ENCODE measurements at places on chromosomes 12 and 14. TPM values are rescaled to one million over a fixed set of nuclear protein-coding genes. Genes with fewer than 3 reads are reported as not detected.

The NRIP2 gene
- 7.8 TPM for total RNA-seq

The NAV3 gene
- total RNA-seq = 40.3 TPM

DNA sequence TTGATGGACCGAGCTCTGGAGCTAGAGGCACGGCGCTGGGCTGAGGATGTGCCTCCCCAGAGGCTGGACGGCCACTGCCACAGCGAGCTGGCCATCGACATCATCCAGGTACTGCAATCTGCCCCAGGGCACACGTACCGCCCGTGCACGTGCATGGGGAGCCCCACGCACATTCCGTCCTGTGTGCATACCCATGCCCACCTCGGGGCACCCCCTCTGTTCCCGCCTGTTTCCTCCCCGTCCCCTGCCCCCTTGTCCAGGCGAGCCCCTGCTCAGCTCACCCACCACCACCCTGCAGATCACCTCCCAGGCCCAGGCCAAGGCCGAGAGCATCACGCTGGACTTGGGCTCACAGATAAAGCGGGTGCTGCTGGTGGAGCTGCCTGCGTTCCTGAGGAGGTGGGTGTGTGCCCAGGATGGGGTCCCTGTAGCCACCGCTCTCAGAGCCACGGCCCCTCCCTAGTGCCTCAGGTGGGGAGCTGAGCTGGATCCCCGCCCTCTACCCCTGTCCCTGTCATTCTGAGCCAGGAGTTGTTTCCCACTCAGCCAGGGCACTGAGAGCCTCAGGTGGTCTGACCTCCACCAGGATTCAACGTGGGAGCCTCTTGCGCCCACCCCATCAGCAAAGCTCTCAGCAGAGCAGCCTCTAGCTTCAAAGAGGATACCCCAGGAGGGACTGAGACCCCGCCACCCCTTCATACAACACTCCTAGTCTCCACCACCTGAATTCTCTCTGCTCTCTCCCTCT, 6.9 kb downstream of the TNFAIP2 start:
- DNase-seq = no peak
- no peaks in the 10 kb centered on the region for H3K36me3 ChIP-seq
- H3K27me3 ChIP-seq = no peaks in the 10 kb centered on the region
- no peak overlapping the region for H3K4me3 ChIP-seq

- no peak overlapping the region for H3K4me3 ChIP-seq
- no peaks in the 10 kb centered on the region for H3K4me1 ChIP-seq
- H3K36me3 ChIP-seq = no peaks in the 10 kb centered on the region
- H3K27me3 ChIP-seq = no peaks in the 10 kb centered on the region
Measured at GRCh38 chr12:26748741-26749431, 84.1 kb downstream of the ITPR2 start.

DNA sequence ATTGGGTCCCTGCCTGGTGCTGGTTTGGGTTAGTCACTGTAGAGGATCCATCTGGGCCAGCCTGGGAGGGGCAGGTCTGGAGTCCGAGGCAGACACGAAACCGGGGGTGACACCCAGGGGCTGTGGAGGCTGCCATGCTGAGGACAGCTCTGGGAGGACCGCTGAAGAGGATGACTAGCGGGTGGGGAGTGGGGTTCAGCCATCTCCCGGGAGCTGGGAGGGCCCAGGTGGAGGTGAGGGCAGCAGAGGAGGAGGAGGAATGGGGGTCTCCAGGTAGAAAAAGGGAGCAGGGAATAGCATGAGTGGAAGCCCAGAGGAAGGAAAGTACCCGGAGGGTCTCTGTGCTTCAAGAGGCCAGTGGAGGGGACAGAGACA, 4.0 kb upstream of the DIO3 start:
- H3K4me3 ChIP-seq = no peak overlapping the region
- H3K4me1 ChIP-seq = no peaks in the 10 kb centered on the region
- H3K27ac ChIP-seq = no peak overlapping the region
- no peak for DNase-seq
- H3K27me3 ChIP-seq = no peaks in the 10 kb centered on the region
- H3K36me3 ChIP-seq = no peaks in the 10 kb centered on the region
